ENCODE measurements at places on chromosomes 7 and 10.

- DNase-seq = no peak
These were observed 60.4 kb upstream of the ADO start for GRCh38 chr10:62744136-62744535.

DNA sequence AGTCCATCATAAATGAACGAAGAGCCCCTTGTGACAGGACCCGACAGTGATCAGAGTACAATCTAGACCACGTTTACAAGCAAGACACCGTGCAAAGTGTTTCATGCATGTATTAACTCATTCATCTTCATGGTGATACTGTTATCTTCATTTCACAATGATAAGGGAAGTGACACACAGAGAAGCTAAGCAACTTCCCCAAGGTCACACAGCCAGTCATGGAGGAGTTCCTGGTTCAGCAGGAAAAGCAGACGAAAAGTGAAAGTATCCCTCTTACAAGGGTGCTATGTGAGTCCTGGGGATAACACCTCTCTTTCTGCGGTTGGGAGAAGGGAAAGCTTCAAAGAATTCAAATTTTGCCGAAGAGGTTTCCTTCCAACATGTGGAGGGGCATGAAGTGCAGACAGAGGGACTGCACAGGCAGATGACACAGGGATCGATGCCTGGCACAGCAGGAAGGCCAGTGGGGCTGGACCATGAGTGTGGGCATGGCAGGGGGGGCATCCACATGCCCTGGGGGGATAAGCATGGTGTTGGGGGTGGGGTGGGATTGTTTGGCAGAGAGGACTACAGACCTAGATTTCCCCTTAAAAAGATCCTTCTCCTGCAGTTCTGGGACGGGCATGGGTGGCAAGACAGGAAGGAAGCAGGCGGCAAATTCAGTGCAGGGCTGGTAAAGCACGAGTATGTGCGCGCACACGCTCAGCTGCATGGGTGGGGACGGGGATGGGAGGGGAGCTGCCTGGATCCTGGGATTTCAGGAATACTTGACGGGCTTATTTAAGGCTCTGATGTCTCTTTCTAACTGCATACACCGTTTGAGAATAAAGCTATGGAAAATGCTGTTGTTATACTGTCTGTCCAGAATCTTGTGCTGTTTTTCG is 33.5 kb upstream of the DDC start:
- DNase-seq = no peak

DNA sequence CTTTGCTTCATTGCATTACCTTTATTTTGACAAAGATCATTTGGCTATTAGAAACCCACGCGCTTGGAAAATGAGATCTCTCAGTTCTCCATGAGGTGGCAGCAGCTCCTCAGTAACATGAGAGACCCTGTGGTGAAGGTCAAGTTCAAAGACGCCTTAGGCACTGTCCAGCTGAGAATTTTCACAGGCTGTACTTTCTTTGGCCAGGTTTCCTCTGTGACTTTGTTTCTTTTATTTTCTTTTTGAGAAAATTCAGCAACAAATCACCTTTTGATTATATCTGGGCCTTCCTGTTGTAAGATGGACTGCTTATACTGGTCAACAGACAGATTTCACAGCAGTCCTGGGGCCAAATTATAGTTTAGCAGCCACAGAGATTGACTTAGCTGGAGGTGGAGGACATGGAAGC is 54.5 kb downstream of the RAB18 start:
- no peak for DNase-seq

DNA sequence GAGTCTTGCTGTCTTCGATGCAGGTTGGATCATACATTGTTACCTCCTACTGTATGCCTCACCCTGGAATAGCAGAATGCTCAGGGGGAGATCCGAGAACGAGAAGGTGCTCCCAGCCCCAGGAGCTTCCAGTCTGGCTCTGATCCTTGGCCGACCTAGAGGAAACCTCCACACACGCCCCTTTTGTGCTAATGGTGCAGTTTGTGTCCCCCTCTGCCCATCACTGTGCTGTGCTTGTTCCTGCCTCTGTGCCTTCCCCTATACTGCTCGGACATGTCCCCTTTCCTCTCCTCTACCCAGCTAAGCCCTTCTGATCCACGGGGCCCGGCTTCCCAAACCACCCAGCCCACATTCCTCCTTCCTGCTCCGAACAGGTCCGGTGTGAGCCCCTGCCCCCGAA is 32.5 kb downstream of the ZNF775 start:
- no peak for DNase-seq

DNA sequence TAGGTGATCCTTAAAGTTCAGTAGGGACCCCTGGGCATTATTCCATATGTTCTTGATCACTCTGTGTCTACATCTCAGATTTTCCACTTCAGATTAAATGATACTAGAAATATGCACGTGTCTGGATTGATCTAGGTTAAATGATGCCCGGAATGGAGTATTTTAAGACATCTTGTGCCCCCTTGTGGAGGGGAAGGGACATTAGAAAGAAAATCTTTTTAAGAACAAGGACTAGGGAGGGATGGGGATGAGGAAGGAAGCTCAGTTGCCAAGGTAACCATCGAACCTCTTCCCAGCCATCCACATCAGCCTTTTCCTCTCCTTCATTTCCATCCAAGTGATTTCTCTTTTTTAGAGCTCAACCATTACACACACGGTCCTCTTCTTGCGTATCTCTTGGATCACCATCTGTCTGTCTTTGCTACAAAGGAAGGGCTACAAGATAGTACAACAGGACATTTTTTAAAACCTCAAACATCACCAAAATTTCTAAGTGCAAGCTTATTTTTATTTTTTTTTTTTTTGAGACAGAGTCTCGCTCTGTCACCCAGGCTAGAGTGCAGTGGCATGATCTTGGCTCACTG is 40.5 kb downstream of the PRSS2 start:
- no peak for DNase-seq

GRCh38 chr10:114682532-114682931 is 24.5 kb upstream of the ABLIM1 start:
- DNase-seq = no peak

- DNase-seq = no peak
These were observed 2.8 kb downstream of the SPRN start for GRCh38 chr10:133421336-133422222.

- DNase-seq = no peak
These were observed 145.1 kb downstream of the KCNMA1 start for GRCh38 chr10:77492368-77492994.

- no peak for DNase-seq
These were observed 11.6 kb downstream of the EN2 start for GRCh38 chr7:155469311-155470185.

GRCh38 chr10:128573986-128574385 is 447.8 kb upstream of the MKI67 start:
- DNase-seq = no peak

DNA sequence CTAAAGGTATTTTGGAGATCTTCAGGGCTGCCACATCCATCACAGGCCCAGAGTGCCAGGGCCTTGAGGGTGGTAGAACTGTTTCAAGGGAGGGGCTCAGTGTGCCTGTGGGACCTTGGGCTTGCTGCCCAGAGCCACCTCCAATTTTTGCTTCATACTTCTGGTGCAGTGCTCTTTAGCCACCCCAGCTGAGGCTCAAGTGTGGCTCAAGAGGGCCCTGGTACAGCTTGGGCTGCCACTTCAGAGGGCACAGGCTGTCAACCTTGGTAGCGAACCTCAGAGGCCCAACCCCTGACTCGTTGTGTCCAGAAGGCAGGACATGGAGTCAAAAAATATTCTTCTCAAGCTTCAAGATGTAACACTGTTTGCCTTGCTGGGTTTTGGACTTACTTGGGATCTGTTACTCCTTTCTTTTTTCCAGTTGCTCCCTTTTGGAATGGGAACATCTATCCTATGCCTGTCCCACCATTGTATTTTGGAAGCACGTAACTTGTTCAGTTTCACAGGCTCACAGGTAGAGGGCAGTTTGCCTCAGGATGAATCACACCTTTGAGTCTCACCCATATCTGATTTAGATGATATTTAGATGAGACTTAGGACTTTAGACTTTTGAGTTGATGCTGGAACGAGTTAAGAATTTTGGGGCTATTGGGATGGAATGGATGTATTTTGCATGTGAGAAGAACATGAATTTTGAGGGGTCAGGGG is 224.8 kb downstream of the RPS24 start:
- no peak for DNase-seq

GRCh38 chr7:130397051-130397757 is 16.9 kb downstream of the CPA1 start:
- no peak for DNase-seq

DNA sequence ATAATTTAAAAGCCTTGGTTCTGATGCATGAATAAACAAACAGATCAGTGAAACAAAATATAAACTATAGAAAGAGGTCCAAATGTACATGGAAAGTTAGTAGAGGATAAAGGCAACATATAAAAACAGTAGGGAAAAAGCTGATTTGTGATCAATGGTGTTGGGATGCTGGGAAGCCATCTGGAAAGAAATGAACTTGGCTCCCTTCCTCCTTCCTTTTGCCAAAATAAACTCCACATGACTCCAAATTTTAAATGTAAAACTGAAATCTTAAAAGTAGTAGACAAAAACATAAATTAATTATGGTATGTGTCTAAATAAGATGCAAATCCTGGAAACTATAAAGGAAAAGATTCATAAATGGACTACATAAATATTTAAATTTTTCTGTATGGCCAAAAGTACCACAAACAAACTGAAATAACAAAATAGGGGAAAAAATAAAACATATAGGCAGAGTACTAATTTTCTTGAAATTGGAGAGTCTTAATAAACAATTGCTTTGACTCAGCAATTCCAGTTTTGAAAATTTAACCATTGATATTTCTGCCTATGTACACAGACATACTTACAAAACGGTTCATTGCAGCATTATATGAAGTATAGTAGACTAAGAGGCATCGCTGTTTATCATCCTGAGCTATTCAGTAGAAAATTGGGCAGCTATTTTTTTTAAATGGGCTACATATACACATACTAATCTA is 77.0 kb upstream of the TRIM24 start:
- no peak for DNase-seq

DNA sequence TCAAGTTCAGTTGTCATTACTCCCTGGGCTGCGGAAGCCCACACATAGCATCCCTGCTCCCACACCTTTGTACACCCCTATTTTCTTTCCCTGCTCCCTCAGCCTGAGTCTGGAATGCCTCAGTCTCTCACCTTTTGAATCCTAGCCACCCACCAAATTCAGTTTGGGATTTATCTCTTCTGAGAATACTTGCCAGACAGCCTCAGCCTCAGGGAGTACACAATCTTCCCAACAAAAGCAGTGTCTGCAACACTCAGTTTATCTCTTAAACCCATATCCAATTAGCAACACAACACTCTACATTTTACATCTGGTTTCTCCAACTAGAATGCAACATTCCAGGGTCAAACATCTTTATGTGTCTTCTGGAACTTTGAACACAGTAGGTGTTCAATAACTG is 190.2 kb downstream of the GPAM start:
- no peak for DNase-seq

DNA sequence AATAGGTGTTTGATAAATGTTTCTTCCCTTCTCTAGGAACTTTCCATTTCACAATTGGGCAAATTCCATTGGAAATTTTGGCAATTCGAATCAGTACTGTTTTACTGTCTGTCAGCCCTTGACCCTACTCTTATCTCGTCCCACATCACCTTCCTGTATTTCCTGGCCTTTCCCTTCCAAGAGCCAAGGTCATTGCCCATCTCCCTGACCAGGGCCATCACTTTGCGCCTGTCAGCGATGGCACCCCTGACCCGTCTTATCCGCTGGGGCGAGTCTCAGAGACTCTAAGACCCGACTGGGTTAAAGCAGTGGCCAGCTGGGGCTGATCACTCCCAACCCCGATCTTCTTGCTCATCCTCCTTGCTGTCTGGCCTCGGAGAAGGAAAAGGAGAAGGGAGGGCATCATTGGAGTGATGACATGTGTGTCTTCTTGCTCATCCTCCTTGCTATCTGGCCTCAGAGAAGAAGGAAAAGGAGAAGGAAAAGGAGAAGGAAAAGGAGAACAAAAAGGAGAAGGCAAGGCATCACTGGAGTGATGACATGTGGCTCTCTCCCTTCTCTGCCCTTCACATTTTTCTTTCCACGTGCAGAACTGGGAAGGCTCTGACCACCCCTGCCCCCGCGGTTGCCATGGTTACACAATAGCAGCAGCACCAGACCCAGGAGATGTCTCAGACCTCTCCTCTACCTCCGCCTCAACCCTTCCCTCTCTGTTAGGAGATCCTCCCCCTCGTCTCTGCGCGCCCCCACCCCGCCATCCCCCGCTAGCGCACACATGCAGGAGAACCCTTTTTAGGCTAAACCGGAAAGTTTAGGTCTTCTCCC is 2.0 kb downstream of the SEMA3D start:
- no peak for DNase-seq

DNA sequence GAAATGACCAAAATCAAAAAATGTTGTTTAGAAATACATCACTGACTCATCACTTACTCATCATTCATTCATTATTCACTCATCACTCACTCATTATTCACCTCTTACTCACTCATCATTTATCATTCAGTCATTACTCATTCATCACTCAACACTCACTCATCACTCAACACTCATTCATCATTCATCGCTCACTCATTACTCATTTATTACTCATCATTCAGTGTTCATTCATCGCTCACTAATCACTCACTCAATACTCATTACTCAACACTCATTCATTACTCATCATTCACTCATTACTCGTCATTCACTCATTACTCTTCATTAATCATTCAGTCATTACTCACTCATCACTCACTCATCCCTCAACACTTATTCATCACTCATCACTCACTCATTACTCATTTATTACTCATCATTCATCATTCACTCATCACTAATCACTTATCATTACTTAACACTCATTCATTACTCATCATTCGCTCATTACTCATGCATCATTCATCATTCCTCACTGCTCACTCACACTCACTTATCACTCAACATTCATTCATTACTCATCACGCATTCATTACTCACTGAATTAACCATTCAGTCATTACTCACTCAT is 238.5 kb downstream of the ADARB2 start:
- DNase-seq = no peak

GRCh38 chr7:87110778-87111177 is 41.5 kb upstream of the DMTF1 start:
- DNase-seq = no peak

GRCh38 chr10:98055841-98056516 is 25.6 kb upstream of the CRTAC1 start:
- no peak for DNase-seq

- DNase-seq = no peak
These were observed 50.3 kb downstream of the MAD1L1 start for GRCh38 chr7:2182461-2182860.

GRCh38 chr7:1083729-1084657 is 3.9 kb upstream of the GPER1 start:
- DNase-seq = no peak

DNA sequence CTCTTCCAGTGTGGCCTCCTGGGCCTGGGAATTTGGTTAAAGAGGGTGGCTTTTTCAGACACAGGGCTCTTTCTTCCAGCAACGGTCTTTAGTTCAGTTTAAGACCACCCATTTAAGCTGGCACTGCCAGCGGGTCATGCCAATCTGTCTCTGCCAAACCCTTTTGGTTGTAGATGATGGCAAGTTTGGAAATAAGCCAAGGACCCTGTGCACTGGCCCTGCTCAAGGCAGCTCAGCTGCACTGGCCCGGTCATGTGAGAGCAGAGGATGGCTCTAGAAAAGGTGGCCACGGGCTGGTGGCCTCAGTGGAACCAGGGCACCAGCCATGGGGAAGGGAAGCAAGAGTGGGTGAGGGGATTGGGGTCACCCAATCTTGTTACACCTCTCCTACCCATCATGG is 294.1 kb downstream of the GLRX3 start:
- DNase-seq = no peak

All from stimulated activated CD4-positive, alpha-beta T cell treated with anti-CD3 and anti-CD28 coated beads, Interleukin-1b, Interleukin-23, amount 100 ng/mL, for 1 hour (primary cell).